ENCODE measurements at places on chromosomes 3 and 15. TPM values are rescaled to one million over a fixed set of nuclear protein-coding genes. Genes with fewer than 3 reads are reported as not detected.

- DNase-seq = no peak
Observed at GRCh38 chr3:185744997-185745843, 79.6 kb downstream of the IGF2BP2 start.

Gene ENTPD3
- total RNA-seq = 0.30 TPM

DNA sequence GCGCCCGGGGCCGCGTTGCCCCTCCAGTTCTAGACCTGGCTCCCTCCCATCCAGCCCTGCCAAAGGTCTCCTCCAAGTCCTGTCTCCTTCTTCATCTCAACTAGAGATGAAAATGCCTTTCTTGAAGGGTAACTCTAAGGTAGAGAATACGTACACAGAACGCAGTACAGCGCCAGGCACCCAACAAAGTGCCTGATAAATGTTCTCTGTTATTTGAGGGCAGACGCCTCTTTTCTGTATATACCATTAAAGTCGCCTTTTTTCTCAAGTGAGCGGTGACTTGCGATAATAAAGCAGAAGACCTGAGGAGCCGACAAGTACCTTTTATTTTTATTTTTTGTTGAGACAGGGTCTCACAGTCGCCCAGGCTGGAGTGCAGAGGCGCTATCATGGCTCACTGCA is 809 bp downstream of the CRTAP start:
- DNase-seq = no peak

GRCh38 chr15:98548139-98548971 is 100.0 kb upstream of the IGF1R start:
- peak; percentile 84 for DNase-seq

GRCh38 chr15:27706300-27706699 is 392.8 kb downstream of the OCA2 start:
- no peak for DNase-seq

Gene GPR62
- not detected for total RNA-seq

GRCh38 chr15:38688761-38689160 is 124.1 kb upstream of the RASGRP1 start:
- no peak for DNase-seq

DNA sequence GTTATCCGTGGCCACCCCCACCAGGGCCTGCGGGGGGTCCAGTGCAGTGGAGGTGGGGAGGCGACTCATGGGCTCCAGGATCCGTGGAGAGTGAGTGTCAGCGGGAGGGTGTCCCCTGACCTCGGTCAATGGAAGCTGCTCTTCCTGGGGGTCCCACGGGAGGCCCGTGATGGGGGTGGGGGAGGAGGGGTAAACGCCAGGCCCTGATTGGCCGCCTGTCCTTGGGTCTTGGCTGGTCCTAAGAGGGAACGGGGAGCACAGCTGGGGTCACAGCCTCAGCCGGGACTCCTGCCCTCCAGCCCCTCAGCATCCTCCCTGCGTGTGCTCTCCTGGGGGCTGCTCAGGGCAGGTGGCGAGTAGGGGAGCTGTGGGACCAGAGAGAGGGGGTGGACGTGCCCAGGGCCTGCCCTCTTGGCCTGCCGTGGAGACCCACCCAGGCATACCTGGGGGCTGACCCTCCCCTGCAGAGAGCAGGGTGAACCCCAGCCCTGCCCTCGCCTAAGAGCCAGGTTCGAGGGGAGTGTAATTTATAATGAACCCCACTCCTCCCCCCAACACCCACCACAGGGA is 184.6 kb downstream of the GOLGA6L6 start:
- peak; percentile 44 for DNase-seq

GRCh38 chr15:56307180-56307579 is 58.0 kb upstream of the TEX9 start:
- DNase-seq = no peak

Gene IL17RE
- total RNA-seq = 0.46 TPM

DNA sequence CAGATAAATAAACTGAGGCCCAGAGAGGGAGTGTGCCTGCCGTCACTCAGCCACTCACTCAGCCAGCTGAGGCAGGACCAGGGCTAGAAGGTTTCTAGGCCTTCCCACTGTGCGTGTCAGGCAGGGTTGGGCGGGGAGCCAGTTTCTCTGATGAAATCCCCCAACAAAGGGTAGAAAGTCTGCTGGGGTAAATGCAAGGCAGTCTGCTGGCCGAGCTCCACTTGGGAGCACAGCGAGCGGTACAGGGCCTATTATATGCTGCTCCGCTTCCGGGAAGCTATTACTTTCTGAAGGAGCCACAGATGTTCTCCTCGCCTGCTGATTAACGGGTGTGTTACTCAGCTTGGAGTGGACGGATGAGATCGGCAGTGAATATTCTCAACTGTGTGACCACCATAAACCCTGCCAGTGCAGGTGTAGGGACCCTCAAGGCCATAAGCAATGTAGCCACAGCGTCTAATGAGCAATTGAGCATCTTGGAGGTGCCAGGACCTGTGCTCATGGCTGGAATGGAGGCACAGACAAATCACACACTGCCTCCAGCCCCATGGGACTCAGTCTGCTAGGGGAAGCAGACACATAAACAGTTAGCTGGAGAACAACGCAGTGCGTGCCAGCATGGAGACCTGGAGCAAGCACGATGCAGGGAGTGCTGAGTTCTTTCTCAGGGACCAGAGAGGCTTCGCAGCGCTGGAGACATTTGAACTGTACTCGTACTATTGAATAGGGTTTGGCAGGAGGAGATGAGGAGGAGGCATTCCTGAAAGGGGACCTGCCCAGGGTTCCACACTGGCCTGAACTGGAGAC is 42.1 kb downstream of the CORO2B start:
- peak; percentile 93 for DNase-seq

DNA sequence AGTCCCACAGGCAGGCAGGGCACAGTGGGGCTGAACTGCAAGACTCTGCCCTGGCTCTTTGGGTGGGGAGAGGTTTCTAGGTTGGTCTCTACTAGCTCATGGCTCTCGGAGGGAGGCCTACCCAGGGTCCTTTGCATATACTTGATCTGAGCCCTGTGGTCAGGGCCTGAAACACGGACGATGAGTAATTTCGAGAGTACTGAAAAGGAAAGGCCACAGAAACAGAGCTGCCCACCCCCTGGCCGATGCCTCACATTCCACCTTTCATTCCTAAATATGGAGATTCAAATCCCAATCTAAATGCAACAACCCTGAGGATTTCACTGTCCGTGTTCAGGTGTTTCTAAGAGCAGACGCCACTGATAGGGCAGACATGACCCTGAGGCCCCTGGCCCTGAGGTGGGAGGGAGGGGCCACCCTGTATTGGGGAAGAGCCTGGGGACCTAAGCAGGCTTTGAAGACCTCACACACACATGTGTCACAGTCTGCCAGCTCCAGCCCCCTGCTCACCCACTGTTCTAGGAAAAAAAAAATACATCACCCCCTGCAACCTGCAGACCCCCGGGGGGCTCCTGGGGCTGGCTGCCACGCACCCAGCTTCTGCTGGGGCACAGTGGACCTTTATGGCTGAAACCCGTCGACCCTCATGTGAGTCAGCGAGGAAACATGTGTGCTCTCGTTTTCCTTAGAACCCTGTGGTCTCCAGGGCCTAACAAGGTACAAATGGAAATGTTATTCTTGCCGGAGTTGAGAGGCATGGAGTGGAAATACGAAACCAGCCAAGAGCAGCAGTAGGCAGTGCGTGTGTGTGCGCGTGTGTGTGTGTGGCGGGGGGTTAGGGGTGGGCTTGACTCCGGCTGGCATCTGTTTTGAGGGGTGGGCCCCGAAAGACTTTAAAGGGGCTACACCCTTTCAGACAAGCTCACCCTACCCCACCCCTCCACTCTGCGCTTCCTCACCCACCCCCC is 112.7 kb downstream of the CHSY1 start:
- no peak for DNase-seq

DNA sequence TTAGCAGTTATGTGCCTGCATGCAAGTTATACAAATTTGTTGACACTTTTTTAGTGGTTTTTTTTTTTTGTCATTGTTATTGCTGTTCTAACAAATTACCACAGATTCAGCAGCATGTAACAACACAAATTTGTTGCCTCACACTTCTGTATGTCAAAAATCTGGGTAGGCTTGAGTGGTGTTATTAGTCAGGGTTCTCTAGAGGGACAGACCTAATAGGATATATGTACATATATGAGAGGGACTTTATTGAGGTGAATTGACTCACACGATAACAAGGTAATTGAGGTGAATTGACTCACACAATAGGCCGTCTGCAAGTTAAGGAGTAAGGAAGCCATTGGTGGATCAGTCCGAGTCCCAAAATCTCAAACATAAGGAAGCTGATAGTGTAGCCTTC is 15.0 kb upstream of the PLSCR1 start:
- DNase-seq = no peak

Gene PP2D1
- total RNA-seq = not detected

- no peak for DNase-seq
Observed at GRCh38 chr3:114706591-114707232, 412.9 kb downstream of the TIGIT start.

- no peak for DNase-seq
Observed at GRCh38 chr3:38650248-38650951, 913 bp upstream of the SCN5A start.

- no peak for DNase-seq
Observed at GRCh38 chr15:25690673-25691543, 172.2 kb downstream of the ATP10A start.
